Activated naive CD4-positive, alpha-beta T cell treated with anti-CD3 and anti-CD28 coated beads for 36 hours (primary cell): ENCODE measurements at places on chromosomes 16 and 17. TPM values are rescaled to one million over a fixed set of nuclear protein-coding genes. Genes with fewer than 3 reads are reported as not detected.

DNA sequence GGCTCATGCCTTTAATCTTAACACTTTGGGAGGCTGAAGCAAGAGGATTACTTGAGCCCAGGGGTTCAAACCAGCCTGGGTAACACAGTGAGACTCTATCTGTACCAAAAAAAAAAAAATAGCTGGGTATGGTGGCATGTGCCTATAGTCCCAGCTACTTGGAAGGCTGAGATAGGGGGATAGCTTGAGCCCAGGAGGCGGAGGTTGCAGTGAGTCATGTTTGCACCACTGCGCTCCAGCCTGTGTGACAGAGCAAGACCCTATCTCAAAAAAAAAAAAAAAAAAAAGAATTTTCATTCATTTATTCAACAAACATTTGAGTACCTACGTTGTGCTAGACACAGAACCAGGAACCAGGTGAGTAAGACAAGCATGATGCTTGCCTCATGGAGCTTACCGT is 73.6 kb upstream of the MRTFB start:
- no peak for DNase-seq

DNA sequence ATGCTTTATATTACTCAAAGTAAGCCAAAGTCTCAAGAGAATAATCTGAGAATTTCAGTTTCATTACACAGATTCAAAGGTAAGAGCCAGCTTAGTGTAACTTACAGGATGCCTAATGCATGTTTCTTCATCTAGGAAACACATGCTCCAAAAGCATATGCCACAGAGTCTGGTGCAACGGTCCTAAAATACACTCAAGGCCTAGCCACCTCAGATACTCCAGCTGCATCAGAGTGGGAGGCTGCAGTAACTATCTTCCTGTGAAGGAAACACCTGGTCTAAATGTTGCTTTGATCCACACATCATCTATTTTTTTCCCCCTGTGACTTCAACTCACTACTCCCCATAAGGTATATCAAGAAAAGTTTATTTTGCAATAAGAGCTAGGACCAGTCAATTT is 51.6 kb upstream of the CORO6 start:
- DNase-seq = peak; percentile 52

The CCDC144A gene
- total RNA-seq = 5.3 TPM

The ABAT gene
- 2.7 TPM for total RNA-seq

GRCh38 chr17:18314731-18315561 is at the start of the genes SMCR8 and TOP3A:
Gene SMCR8, plus strand, starts transcription at chr17:18315293. Its CDS starts 497 bp downstream, at chr17:18315790.
Gene TOP3A, minus strand, starts transcription at chr17:18314994. Its CDS starts 216 bp downstream, at chr17:18314778.
- peak; percentile 98 for DNase-seq

DNA sequence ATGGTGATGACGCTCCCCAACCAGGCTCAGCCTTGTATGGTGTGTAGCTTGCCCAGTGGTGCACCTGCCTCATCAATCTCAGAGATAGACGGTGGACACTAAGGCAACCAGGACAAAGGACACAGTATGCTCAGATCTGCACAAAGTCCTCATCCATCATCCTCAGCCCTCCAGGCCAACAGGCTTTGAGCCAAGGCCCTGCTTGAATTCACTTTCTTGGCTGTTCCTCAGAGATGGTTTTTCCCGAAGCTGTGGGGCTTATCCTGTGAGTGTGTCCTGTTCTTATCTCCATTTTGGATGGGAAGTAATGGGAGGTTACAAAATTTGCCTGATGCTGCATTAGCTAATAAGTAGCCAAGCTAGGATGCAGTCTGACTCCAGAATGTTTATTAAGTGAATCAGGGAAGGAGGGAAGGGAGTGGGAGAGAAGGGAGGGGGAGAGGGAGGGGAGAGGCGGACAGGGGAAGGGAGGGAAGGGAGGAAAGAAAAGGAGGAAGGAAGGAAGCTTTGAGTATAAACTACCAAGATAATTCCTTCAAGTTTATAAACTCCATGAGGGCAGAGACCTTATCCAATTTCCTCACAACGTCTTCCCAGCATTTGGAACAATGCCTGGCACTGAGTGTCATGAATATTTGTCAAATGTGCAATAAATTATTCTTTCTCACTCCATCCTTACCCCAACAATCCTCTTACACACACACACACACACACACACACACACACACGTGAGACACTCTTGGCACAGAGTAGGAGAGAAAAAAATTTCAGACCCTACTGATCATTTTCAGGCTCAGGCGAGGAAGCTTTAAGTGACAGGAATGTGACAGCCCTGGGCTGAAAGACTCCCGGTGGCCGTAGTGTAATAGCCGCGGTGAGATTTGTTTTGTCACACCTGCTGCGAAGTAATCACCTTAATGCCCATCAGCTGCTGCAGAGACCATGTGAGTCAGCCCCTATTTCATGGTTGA is 84.3 kb downstream of the BMERB1 start:
- no peak for DNase-seq

The CYLD gene
- 70.8 TPM for total RNA-seq

- peak; percentile 29 for DNase-seq
These were observed 4.6 kb downstream of the SMCR8 start for GRCh38 chr17:18319604-18320256.

DNA sequence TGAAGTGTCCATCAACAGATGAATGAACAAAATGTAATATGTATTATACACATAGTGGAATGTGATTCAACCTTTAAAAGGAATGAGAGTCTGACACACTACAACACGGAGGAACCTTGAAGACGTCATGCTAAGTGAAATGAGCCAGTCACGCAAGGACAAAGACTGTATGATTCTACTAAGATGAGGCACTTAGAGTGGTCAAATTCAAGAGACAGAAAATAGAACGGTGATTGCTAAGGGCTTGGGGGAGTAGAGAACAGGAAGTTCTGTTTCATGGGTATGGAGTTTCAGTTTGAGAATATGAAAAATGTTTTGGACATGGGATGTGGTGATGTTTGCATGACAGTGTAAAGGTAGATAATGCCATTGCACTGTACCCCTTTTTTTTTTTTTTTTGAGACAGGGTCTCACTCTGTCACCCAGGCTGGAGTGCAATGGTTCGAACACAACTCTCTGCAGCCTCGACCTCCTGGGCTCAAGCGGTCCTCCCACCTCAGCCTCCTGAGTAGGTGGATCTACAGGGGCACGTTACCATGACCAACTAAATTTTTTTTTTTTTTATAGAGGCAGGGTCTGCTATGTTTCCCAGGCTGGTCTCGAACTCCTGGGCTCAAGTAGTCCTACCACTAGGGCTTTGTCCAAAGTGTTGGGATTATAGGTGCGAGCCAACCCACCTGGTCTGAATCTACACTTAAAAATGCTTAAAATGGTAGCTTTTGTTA is 2.9 kb upstream of the CCDC102A start:
- DNase-seq = peak; percentile 9

DNA sequence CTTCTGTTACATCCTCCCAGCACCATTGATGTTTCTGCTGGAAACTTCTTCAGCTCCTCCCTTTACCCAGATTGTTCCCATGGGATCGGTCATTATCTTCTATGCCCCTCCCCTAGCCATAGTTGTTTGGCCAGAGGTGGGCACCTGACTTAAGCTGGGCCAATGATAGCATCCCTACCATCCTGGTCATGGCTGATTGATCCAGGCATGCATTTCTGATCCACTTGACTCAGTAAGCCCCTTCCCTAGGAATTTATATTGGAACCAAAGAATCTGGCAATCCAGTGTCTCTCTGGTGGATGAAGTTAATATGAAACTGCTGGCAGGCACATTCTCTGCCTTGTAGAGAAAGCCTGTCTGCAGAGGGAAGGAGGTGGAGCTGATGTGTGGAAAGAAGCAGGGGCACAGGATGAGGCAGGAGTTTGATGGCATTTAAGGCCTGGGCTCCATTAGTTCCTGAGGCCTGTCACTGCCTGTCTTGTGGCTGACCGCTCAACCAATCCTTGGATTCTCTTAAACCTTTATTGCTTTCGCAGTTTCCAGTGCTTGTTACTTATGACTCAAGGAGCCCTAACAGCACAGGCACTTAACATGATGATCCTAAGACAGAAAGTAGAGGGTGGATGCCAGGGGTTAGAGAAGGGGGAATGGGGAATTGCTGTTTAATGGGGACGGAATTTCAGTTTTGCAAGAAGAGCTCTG is 152.4 kb downstream of the ABCC12 start:
- DNase-seq = no peak

DNA sequence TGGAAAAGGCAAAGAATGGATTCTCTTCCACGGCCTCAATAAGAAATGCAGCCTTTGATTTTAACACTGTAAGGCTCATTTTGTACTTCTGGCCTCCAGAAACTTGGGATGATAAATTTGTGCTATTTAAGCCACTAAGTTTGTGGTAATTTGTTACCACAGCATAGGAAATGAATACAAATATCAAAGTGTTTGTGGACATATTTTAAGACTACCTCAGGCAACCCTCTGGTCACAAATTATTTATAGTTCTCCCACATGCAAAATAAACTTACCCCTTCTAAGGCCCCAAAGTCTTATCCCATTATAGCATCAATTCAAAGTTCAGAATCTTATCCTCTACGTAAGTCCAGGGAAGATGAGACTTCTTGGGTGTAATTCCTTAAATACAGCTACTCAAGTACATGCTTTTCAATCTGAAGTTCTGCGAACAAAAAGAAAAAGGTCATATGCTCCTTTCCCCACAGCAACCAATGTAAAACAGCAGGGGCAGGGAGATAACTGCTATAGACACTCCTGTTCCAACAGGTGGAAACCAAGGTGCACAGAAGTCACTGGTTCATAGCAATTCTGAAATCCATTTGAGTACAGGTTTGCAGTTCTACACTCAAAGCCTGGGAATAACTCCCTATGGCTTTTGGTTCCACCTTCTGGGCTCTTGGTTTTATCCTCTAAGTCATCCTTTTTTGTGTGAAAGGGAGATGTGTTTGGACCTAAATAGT is 5.4 kb upstream of the EFCAB13 start:
- DNase-seq = no peak
